ENCODE measurements at places on chromosomes 1 and 21.

DNA sequence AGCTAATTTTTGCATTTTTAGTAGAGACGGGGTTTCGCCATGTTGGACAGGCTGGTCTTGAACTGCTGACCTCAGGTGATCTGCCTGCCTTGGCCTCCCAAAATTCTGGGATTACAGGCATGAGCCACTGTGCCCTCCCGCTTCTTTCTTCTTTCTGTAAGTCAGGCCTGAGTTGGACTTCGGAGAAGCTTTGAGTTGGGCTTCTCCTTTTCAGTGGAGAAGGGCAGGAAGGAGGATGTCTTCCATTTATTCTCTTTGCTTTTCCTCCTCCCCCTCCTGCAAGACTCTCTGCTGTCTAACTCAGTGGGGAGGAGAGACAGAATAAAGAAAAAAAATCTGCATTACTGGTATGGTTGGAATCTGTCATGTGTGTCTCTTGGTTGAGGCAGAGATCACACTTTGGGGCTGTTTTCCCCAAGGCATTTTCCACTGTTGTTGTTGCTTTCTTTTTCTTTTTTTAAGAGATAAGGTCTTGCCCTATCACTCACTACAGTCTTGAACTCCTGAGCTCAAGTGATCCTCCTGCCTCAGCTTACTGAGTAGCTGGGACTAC, 13.2 kb upstream of the DEGS1 start:
- peak; percentile 7 for DNase-seq

- DNase-seq, result no peak
These were observed 401.1 kb upstream of the LYPLAL1 start for GRCh38 chr1:218772575-218772974.

DNA sequence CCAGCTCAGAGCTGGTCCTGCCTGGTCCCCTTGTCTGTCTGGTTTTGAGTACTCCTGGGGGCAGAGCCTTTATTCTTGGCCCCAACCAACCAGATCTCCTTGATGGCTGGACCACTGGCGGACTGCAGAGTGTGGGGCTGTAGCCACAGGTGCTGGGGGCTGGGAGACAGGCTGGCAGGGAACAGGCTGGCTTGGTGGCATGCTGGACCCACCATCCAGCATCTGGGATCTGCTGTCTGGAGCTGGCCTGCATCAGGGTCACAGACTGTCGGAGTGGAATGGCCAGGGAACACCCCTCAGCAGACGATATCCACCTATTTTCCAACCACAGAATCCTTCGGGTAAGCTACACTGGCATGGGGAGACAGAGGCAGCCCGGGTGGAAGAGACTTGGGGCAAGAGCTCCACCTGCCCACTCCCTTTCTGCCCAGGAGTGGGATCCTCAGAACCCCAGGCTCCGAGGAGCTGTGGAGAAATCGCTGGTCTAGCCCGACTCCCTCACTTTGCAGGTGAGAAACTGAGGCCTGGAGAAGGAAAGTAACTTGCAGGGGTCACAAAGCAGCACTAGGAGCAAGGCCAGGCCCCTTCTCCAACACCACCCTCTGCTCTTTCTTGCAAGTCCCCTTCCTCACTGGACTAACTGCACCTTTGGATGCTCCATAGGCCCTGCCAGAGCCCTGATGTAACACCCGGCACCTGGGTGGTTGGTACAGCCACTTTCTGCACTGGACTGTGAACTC, 40.6 kb downstream of the TNNT2 start:
- no peak for DNase-seq

- DNase-seq, result peak; percentile 3
These were observed 7.9 kb upstream of the EDN2 start for GRCh38 chr1:41492341-41492848.

DNA sequence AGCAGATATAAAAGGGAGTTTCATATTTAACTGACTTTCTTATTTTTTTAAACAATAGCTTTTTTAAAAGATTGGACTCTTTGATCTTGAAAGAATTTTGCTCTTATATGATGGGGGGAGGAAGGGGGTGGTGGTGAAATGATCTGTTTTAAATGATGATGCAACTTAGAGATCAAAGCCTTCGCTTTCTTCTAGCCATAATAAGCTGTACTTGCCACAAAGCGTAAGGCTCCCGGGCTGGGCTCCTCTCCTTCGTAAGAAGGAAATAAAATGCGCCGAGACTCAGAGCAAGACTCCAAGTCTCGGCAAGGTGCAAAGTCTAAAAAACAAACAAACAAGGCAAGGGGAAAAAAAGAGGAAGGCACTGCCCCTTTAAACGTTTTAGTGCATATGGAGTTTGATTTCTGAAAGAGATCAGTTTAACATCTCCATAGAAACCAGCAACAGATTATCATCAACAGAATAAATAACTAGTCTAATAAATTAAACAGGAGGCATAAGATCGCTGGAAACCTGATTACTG, 3.3 kb downstream of the CASZ1 start:
- peak; percentile 23 for DNase-seq

GRCh38 chr21:43632373-43632905, 26.8 kb downstream of the HSF2BP start:
- DNase-seq, result no peak

- DNase-seq, result no peak
These were observed 125.2 kb upstream of the DSCAM start for GRCh38 chr21:40972151-40972550.

GRCh38 chr1:229271448-229272159, 693 bp downstream of the RAB4A start:
- peak; percentile 15 for DNase-seq

- no peak for DNase-seq
These were observed 231.7 kb upstream of the B3GALT2 start for GRCh38 chr1:193417945-193418744.

DNA sequence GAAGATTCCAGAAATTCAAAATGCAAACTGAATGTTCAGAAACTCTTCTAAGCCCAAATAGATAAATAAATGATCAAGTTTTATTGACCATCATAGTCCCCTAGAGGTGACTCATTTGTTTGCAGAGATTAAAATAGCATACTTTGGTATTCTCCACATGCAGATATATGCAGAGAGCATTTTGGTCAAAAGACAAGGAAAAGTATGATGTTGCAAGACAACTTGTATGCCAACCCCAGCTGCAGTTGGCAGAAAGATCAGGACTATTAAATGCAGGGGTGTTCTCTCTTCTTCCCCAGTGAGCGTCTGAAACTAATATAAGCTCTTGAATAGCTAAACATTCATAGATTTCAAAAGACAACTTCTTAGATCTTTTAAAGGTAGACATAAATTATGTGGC, 404.9 kb downstream of the LTN1 start:
- no peak for DNase-seq

DNA sequence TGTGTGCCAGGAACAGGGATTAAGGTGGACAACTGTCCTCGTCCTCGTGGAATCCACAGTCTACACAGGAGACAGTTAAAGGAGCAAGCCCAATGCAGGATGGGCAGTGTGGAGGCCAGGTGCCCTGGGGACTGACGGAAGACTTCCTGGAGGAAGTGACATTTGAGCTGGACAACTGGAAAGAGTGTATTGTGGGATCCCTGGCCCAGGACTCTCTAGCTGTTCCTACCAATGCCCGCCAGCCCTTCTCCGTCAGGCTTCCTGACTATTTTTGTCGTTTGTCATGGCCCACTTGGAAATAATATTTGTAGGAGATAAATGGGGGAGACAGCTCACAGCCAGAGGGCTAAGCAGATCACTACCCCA, 235.3 kb downstream of the TOMM20 start:
- DNase-seq, result no peak

DNA sequence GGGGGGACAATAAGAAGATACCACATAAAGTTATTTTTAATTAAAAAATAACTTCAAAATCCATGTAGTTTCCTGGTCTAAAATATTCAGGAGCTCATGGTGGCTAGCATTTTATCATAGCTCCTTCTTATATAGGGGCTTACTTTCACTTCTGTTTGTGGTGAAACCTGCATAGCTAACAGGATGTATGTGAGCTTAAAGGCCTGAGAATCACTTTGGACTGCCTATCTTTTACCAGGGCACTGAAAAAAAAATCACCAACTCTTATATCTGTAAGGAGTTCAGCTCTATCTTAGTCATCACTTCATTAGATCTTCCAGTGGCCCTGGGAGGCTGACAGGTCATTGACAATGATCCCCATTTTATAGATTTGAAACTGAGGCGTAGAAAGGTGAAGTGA, 21.3 kb downstream of the UROD start:
- DNase-seq, result peak; percentile 68

All from MV-4-11 (cell line).